Cerebellar cortex (tissue), 1 donor: ENCODE measurements at places on chromosomes 6 and 20.
A peak's percentile ranks its signal among the peaks of the same experiment; 100 is the strongest.

GRCh38 chr6:118558464-118559217 is 10.5 kb downstream of the PLN start:
- DNase-seq = no peak

DNA sequence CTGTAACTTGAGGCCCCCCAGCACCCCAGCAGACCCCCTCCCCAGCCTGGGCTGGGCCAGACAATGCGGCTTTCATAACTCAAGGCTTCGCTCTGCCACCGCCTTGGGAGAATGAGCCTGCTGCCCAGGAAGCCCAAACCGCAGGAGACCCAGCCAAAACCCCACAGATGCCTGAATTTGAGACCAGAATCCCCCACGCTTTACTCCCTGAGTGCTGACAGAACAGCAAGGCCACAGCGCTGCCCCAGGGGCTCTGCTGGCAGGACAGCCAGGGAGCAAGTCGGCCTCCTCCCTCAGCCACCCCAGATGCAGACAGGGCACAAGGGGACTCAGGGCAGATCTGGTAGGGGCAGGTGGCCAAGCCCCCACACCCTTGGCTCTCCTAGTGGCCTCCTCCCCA is 2.2 kb downstream of the MDFI start:
- no peak for DNase-seq

- no peak for DNase-seq
Measured at GRCh38 chr20:32189123-32189410, 18.5 kb downstream of the PLAGL2 start.

DNA sequence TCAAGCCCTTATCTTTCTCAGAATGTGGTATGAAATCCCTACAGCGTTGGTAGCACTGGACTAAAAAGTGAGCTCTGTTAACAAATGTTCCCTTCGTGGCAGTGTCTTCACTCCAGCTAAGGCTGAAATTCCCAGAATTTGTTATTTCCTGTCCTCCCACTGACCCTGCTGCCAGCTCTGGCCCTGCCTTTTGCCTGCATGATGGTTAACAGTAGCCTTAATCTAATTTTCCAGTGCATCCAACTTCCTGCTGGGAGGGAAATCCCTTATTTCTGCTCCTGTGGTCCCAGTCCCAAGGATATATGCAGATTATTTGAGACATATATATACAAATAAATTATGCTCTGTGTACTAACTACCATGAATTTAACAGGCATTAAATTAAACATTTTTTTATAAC is 157.2 kb upstream of the CARMIL1 start:
- no peak for DNase-seq

GRCh38 chr6:132475925-132476324 is 37.0 kb downstream of the STX7 start:
- no peak for DNase-seq

- DNase-seq = peak; percentile 61
Measured at GRCh38 chr6:16519265-16520242, 241.7 kb downstream of the ATXN1 start.

GRCh38 chr20:56873836-56874235 is 244.7 kb downstream of the TFAP2C start:
- no peak for DNase-seq

DNA sequence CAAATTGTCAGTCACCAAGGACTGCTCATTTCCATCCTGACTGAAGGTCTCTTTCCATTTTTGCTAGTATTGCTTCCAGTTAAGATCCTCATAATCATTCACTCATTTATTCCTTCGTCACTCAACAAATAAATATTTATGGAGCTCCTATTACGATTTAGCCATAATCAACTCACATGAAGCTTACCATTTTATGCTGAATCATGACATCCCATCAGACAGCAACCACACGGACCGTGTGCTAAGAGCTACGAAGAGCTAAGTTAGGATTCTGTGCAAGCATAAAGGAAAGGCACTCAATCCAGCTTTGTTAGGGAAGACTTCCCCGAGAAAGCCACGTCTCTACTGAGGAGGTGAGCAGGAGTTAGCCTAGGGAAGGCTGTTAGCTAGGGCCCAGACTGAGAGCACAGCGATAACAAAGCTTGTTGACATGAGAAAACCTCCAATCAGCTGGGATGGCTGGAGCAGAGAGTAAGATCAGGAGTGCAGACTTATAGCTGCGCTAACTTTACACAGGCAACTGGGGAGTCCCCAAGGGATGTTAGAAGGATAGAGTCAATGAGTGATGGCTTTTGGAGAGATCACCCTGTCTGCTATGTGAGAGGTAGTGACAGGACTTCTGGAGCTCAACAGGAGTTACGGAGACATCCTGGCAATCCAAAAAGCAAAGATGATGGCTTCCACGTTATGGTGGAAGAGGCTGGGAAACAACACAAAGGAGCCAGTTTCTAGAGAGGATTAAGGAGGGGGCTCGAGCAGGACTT is 2.6 kb upstream of the GID8 start:
- no peak for DNase-seq
